ENCODE measurements at places on chromosomes 1 and 21.
A peak's percentile ranks its signal among the peaks of the same experiment; 100 is the strongest.

DNA sequence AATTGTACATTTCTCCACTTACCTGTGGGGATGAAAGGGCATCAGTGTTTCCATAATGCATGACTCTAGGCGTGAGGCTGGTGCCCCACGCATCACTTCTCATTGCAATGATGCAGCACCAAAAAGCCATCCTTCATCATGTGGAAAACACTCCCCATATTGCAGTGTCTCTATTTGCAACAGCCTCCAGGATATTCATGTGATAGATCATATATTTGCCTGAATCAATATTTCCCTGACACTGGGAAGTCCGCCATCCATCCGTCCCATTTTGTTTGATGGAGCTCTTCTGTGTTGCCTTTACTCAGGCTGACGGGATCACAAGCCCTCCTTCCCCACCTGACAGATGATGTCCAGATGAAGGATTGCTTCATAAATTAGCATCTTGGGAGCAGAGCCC lies 74.5 kb upstream of the CAMK1G start:
- no peak for DNase-seq

- DNase-seq: no peak
These were observed 48.7 kb upstream of the PRELP start for GRCh38 chr1:203426870-203427269.

DNA sequence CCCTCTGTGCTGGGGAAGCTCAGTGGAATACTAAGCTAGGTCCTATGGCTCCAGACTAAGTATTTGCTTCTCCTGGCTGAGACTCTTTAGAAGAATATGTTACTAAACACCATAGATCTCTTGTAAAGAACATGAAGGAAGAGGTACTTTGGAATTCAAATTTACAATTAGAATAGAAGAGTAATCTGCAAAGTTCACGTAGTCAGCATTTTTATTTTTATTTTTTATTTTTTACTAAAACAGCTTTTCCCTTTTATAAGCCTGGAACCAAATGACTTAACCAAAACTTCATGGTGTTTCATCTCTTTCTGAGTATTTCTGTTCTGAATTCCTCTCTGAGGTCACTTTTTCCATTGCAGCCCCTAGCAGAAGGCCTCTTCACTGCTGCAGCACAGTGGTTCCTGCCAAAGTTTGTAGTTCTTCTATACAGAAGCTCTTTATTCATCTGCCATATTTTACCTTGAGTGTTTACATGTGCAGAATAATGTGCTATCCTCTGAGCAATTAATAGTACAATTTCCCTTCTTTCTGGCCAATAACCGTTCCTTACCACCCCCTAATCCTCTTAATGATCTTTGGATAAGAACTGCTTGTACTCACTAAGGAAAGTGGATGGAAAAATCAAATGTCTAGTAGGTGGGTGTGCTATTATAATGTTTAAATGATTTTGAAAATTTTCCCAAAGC lies 27.2 kb downstream of the TSEN15 start:
- DNase-seq: no peak

DNA sequence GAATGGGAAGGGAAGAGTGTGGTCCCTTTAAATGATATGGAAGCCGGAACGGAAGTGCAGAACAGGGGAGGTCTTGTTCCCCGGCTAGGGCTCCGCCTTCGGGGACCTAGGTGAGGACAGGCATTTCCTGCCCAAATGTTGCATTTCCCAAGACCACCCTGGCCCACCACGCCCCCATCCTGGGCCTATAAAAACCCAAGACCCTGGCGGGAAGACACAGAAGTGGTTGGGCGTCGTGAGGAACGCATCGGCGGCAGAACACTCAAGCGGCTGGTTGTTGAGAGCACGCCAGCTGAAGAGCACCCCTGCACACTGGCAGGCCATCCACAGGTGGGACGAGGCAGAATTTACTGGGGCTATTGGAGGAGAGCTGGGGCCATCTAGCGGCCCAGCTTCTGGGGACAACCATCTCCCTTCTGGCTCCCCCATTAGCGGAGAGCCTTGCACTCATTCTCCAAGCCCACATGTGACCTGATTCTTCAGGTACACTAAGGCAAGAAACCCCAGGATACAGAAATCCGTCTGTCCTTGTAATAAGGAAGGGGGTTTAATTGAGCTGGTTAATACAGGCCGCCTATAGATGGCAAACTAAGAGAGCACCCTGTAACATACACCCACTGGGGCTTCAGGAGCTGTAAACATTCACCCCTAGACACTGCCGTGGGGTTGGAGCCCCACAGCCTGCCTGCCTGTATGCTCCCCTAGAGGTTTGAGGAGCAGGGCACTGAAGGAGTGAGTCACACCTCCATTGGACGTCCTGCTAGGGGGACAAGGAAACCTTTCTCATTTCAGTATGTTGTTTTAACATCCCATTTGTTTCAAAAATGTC lies 1327.9 kb downstream of the BRINP3 start:
- peak; percentile 59 for DNase-seq

GRCh38 chr1:110150330-110151174 lies at the start of gene SLC6A17:
Gene SLC6A17, plus strand, starts transcription at chr1:110150494. Its CDS starts 16,436 bp downstream, at chr1:110166930.
- peak; percentile 72 for DNase-seq

DNA sequence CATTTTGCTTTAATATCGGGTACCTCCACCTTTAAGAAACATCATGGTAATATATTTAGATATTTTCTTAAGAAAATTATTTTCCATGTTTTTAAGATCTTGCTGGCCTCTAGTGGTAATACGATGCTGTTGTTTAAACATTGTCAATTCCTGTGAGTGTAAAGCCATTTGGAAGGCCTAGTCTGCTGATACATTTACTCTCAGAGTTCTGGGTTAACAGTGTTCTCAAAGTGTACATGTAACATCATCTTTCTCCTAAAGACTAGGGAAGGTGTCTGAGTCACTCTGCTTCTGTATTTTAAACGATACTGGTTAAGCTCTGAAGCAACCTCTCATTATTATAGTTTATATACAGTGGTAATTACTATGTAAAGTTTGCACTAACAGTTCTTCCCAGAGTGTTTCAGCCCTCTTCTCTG lies 189.1 kb downstream of the RASAL2 start:
- DNase-seq: peak; percentile 60

GRCh38 chr1:46812996-46813857 lies 14.4 kb downstream of the CYP4B1 start:
- DNase-seq: no peak

GRCh38 chr1:225870911-225871310 lies 11.3 kb downstream of the TMEM63A start:
- no peak for DNase-seq

DNA sequence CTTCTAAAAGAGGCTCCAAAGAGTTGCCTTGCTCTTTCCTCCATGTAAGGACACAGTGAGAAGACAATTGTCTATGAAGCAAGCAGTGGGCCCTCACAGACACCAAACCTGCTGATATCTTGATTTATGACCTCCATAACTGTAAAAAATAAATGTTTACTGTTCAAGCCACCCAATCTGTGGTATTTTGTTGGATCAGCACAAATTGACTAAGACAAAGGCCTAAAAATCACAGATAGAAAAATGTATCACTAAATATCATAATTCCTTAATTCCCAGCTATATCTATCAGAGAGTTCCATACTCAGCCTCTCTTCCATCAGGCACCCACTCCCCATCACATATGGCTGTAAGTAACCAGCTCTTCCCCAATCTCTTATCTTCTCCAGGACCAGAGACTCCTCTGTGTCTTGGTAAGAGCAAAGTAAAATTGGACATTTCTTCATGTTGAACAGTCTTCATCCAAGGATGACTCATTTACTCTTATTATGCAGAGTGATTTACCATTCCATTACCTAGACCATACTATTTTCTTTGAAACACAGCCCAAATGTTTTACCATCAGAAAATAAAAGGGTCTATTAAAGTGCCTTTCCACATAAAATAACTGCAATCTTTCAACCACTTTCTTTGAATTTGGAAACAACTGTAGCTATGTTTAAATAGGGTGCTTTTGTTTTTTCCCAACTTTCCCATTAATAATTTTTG lies 503.6 kb downstream of the MRPL39 start:
- DNase-seq: peak; percentile 33

DNA sequence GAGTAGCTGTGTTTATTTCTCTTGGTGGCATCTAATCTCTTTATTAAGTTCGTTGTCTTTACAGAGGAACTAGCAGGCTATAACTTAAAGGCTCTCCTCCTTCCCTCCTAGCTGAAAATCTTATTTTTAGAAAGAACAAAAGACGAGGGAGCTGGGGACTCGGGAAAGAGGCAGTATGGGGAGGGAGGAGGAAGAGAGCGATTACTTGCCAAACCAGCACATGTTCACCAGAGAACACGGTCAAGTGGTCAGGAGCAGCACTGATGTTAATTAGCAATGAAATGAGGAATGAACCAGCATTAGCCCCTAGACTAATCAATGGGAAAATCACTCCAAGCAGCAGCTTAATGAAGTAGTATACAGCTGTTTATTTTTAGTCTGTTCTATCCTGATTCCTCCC lies 171.3 kb upstream of the ESRRG start:
- DNase-seq: no peak

DNA sequence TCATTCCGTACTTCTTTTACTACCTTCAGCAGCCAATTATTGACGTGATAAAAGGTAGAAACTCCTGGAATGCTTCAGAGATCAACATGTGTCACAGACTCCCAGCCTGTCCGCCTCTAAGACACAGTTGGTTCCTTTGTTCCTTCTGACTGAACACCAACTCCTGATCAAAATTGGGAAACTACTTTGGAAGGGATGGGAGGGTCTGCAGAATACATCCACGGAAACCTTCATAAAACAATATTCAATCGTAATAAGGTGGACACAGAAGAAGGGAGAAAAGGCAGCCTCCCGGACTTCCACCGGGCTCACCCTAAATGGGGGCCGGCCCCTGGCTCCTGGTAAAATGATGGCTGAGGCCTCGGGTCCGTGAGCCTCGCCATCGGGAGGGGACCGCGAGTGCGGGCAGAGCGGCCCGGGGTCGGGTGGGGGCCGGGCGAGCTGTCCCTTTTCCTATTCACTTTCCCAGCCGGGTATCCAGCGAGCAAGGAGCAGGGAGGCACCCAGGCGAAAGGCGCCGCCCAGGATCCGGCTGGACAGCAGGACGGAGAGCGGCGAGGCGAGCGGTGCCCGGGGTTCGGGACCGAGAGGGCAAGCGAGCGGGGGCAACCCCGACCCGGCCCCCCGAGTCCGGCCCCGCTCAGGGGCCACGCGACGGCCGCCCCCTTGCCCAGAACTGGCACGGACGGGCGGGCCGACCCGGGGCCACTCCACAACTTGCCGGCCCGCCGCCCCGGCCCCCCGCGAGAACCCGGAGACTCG lies 805 bp downstream of the NRIP1 start:
- peak; percentile 52 for DNase-seq

DNA sequence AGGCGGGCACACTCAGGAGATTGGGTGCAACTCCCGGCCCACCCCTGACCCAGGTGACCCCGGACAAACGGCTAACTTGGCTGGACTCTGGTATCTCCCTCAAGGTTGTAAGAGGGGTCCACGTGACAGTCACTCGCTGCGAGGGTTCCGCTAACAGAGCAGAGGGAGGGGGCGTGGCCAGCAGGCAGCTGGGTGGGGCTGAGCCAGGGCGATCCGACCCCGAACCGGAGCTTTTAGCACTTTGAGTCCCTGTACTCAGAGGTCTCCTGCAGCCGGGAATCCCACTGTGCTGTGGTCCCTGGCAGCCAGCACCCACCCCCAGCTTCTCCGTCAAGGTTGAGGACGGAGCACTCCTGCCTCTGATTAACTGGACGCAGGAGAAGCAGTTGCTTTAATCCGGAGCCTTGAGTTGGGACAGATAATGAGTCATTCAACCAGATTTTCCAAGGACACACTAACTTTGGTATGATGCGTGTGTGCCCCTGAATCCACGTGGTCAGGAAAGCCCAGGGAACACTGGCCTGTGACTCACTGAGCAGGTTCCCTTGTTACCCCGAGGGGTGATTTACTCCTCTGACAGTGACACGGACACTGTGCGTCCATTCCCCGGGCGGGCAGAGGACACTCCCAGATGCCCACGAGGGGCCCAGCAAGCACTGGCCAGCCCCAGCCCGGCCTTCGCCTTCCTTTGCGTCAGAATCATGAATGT lies 16.8 kb downstream of the TRPM2 start:
- DNase-seq: peak; percentile 92

DNA sequence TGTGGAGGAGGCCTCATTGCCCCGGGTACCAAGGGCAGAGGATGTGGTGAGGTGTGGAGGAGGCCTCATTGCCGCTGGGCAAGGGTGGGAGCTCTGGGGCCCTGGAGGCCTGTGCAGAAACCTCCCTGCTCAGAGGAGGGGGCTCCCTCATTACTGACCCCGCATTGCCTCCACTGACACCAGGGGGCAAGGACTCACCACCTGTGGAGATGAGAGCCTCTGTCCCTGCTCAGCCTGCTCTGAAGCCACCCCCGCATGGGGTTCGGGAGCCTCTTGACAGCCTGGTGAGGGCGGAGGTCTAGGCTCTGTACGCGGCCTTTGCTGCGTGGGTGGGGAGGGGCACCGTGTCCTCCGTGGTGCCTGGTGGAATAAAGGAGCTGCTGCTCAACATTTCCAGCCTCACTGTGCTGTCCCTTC lies 95.0 kb upstream of the COL6A1 start:
- DNase-seq: no peak

DNA sequence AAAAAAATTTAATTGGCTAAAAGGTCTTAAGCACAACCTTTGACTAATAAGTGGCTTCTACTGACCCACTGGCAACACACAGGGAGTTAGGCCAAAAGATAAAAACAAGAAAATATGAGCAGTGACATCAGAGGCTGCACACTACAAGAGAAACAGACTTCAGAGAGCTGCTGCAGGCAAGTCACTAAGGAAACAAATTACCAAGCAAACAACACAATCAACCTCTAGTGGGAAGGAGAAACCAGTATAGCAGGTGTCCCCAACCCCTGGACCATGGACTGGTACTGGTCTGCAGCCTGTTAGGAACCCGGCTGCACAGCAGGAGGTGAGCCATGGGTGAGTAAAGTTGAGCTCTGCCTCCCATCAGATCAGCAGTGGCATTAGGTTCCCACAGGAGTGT lies 20.8 kb upstream of the ENSA start:
- no peak for DNase-seq

- no peak for DNase-seq
These were observed 45.1 kb upstream of the SCCPDH start for GRCh38 chr1:246678816-246679793.

GRCh38 chr1:248890549-248891498 lies 15.2 kb upstream of the PGBD2 start:
- no peak for DNase-seq

DNA sequence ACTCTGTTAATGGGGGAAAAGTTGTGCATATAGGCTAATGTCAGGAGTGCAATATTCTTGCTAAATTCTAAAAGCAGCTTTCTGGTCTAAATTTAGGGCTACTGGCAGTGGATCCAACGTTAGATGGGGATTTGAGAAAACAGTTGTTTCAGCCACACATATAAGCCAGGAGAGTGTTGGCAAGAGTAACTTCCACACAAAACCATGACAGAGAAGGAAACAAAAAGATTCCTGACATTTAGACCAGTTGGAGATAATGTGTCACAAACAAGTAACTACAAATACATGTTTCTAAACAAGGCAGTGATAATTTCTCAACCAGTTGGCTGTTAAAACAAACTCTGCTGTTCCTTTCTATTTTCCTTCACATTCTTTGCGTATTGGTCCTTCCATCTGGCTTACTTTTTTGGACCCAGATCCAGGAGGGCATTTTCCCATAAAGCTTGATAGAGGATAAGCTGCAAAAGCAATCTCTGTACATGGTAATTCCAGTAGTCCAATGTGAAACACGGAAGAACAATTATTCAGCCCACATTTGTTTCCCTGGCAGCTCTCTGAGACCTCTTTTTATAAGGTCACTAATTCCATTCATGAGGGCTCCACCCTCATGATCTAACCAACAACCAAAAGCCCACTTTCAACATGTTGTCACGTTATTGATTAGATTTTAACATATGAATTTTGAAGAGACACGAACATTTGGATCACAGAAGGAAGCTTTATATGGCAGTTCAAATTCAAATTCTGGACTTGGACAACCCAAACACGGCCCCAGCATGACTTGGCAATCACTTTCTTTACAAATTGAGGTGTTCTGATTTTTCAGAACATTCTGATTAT lies 1888.6 kb downstream of the MRPL39 start:
- DNase-seq: no peak

Data from RPMI7951 (cell line).